Glutamatergic neuron (in vitro differentiated cells): ENCODE measurements at places on chromosomes 16 and 17. TPM values are rescaled to one million over a fixed set of nuclear protein-coding genes. Genes with fewer than 3 reads are reported as not detected.
A peak's percentile ranks its signal among the peaks of the same experiment; 100 is the strongest.

- H3K4me1 ChIP-seq: peaks cover 8% of the 10 kb centered on the region
- peak; percentile 24 for DNase-seq
- H3K27ac ChIP-seq: peak overlapping the region; percentile 35
- H3K36me3 ChIP-seq: no peaks in the 10 kb centered on the region
- H3K4me3 ChIP-seq: no peak overlapping the region
- no peaks in the 10 kb centered on the region for H3K27me3 ChIP-seq
These were observed 222.1 kb downstream of the SOX9 start for GRCh38 chr17:72342627-72343527.

DNA sequence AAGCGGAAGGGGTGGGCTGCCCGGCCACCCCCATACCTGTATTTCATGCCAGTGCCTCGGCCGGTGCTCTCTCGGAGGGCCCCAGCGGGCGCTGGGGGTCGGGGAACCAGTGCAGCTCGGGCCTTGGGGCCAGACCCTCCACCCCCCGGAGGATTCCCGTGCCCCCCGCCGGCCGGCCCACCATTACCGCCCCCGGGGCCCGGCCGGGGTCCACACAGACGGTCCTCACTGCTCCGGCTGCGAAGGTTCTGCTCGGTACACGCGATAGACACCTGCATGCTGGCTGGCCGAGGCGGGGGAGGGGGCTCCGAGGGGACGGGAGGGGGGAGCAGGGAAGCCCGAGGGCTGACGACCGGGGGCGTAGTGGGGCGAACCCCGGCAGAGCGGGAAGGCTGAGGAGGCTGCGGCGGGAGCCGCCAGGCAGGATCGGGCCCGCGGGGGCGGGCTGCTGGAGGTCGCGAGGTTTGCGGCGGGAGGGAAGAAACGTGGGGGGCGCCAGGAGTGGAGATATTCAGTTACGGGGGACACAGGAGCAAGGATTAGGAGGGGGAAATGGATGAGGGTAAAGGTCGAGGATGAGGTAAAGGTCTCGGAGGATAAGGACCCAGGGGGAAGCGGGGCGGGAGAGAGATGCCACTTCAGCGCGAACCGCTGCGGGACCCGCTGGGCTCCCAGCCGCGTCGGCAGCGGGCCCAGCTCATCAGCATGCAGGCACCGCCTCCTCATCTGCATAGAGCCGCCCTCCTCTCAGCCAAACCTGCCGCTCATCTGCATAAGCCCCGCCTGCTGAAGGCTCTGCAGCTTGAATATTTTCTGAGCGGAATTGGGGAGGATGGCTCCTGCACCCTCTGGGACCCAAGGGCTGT, at the start of gene KCNAB3:
KCNAB3 (minus strand) TSS at position 699 of the 866 bp plus-strand sequence; CDS start at position 278, 421 bp downstream.
- DNase-seq: peak; percentile 81
- H3K27me3 ChIP-seq: peaks cover 18% of the 10 kb centered on the region

Gene HIGD1B
- 1.1 TPM for total RNA-seq

GRCh38 chr17:64254755-64255154, 8.3 kb downstream of the TEX2 start:
- no peak overlapping the region for H3K4me3 ChIP-seq
- no peak overlapping the region for H3K27ac ChIP-seq
- DNase-seq: no peak

Gene NT5M
- 8.2 TPM for total RNA-seq

- H3K4me3 ChIP-seq: no peak overlapping the region
- peak; percentile 65 for DNase-seq
- no peaks in the 10 kb centered on the region for H3K36me3 ChIP-seq
These were observed 680 bp downstream of the SKA2 start for GRCh38 chr17:59154292-59154720.

DNA sequence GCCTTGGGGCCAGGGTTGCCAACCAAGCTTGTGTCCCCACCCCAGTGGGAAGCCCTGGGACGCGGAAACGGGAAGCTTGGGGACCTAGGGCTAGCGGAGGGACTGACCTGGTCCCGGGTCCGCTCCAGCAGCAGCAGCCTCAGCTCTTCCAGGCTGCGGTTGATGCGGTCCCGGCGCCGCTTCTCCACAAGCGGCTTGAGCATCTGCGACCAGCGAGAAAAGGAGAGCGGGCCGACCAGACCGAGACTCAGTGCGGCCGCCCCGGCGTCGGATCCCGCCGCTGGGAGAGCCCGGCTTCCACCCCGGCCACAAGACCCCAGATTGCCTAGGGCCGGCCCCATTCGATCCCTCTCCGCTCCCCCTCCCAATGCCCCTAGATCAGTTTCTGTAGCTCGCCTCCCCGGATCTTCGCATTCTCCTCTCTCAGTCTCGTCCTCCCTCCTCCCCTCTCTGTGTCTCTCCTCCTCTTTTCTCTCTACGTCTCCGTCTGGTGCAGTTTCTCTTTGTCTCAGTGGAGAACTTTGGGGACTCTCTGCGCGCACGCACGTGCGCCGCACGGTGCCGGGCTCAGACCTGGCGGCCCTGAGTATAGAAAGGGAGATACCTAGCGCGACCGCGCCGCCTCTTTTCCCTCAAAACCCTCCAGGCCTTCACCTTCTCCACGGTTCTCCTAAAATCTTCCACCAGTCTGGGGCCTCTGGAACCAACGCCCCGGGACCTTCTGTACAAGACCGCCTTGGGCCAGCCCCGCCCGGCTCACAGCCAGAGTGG, 797 bp downstream of the HES7 start:
- H3K27ac ChIP-seq: no peak overlapping the region
- no peaks in the 10 kb centered on the region for H3K36me3 ChIP-seq
- H3K4me1 ChIP-seq: peaks cover 31% of the 10 kb centered on the region
- peaks cover 65% of the 10 kb centered on the region for H3K27me3 ChIP-seq
- peak; percentile 55 for DNase-seq

DNA sequence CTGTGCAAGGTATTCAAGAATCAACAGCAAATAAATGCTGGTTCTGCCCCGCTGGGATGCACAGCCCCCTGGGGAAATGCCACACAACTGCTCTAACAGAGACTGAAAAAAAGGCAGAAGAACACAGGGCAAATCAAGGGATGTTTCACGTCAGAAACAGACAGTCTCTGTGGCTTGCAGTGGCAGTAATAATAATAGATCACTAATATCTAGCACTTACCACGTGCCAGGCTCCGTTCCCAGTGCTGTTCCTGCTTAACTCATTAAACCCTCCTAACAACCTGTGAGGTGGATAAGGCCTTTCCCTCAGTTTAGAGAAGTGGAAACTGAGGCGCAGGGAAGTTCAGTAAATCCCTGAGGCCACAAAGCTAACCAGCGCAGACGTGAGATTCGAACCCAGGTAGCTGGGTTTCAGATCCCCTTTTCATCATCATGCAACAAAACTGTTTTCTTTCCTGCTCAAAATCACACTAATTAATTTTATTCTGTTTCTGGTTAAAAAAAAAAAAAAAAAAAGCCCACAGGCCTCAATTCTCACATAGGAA, 36.7 kb downstream of the ARHGAP17 start:
- H3K4me1 ChIP-seq: peaks cover 24% of the 10 kb centered on the region
- peak overlapping the region; percentile 28 for H3K4me3 ChIP-seq
- peaks cover 10% of the 10 kb centered on the region for H3K36me3 ChIP-seq
- peak; percentile 32 for DNase-seq
- H3K27ac ChIP-seq: no peak overlapping the region

- H3K4me1 ChIP-seq: no peaks in the 10 kb centered on the region
- H3K27me3 ChIP-seq: peaks cover 3% of the 10 kb centered on the region
- H3K4me3 ChIP-seq: no peak overlapping the region
These were observed 4.4 kb upstream of the ZFPM1 start for GRCh38 chr16:88448461-88449266.

Gene SLC13A2
- total RNA-seq: not detected

GRCh38 chr17:82611140-82612058, 36.8 kb downstream of the WDR45B start:
- H3K4me1 ChIP-seq: peaks cover 22% of the 10 kb centered on the region
- peak; percentile 83 for DNase-seq
- H3K27me3 ChIP-seq: peaks cover 10% of the 10 kb centered on the region
- no peaks in the 10 kb centered on the region for H3K36me3 ChIP-seq

GRCh38 chr17:42441371-42442195, 17.1 kb upstream of the ATP6V0A1 start:
- H3K36me3 ChIP-seq: no peaks in the 10 kb centered on the region
- no peak overlapping the region for H3K4me3 ChIP-seq
- H3K4me1 ChIP-seq: no peaks in the 10 kb centered on the region
- H3K27ac ChIP-seq: no peak overlapping the region

DNA sequence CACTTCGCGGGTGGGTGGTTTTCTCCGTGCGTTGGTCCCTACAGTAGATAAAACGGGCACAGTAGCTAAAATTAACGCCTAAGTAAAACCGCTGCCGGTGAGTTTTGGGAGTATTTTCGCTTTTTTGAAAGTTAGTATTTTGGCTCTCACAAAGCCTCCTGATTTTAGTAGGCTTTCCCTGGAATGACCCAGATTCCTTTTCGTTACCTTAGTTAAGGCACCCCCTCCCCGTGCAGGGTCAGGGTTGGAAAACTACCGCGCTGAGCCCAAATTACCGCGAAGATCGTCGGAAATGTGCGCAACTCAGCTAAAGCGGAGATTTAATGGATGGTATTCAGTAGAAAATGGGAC, 28.3 kb upstream of the ST6GALNAC1 start:
- H3K4me1 ChIP-seq: peaks cover 9% of the 10 kb centered on the region
- peaks cover 8% of the 10 kb centered on the region for H3K27me3 ChIP-seq
- no peaks in the 10 kb centered on the region for H3K36me3 ChIP-seq
- no peak for DNase-seq
- H3K27ac ChIP-seq: peak overlapping the region; percentile 77
- peak overlapping the region; percentile 99 for H3K4me3 ChIP-seq
